ENCODE measurements at places on chromosomes 3 and 15.

- DNase-seq = no peak
Measured at GRCh38 chr3:38030126-38031021, 932 bp upstream of the PLCD1 start.

DNA sequence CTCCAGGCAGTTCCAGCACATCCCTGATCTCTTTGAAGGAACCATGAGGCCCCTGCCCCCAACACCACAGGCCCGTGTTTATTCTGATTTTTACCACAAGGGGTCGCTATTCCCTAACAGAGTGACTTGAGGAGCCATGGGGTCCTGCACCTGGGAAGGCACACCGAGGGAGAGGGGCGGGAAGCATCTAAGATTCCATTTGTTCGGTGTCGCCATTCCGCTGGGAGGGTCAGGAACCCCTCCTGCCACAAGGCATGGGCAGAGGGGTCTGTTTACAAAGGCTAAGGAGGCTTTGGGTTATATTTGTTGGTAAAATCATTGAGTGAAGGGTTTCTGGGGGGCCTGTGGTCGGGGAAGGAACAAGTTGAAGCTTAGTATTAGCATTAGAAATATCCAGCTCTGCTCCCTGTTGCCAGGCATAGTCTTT, 77.1 kb downstream of the WDR76 start:
- DNase-seq = no peak

DNA sequence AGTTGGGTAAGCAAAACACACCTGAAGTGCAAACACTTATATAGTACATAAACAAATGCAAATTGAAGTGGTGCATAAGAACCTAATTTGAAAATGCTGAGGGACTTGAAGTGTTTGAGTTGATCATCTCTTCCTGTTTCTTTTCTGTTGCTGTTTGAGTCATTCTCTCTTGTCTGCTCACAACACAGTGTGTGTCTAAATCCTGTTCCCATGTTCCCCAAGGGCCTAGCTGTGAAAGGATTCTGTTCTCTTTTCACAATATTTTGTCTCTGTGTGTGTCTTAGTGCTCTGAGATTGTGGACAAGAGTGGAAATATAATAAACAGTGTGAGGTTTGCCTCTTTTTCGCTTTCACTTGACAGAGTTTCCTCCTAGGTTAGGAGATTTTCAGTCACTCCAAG, 6.1 kb downstream of the CD96 start:
- no peak for DNase-seq

- DNase-seq = no peak
Measured at GRCh38 chr3:30893678-30894325, 659 bp downstream of the GADL1 start.

- DNase-seq = no peak
Measured at GRCh38 chr15:41333026-41333562, 413 bp downstream of the NUSAP1 start.

DNA sequence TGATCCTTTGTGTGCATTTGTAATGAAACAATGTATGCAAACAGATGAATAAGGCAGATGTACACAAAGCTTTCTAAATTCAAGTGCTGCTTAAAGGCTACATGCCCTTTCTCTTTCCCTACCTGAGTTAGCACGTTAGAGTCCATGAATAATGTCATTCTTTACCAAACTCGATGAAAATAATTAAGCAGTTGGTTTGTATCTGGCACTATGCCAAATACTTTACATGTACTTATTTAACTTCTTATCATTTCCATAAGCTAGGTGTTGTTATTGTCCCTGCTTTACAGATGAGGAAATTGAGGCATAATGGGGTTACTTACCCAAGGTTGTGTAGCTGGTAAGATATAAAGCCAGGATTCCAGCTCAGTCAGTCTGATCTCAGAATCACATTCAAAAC, 2.4 kb downstream of the GPR171 start:
- no peak for DNase-seq

DNA sequence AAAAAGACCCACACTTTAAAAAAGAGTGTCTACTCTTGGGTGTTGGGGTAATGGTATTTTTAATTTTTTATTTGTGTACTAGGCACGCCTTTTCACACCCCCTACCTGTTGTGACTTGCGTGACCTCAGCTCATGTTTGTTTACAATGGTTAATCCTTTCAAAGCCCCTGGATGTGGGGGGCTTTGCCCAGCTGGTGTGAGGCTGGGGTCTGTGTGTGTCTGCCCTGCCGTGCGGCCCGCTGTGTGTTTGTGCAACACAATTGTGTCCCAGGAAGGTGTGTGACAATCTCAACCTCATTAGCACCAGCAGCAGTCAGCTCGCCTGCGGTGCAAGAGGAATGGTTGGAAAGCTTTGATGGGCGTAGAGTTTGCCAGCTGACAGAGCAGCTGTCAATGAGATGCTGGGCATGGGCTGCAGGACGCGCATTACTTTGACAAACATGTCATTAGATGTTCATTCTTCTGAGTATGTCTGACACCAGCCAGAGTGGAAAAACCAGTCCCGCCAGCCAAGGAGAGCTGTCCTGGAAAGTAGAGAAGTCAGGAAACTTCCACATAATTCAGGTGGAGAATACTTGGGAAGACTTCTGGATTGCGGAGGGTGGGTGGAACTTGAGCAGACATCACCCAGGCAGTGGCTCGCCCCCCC, 9.6 kb downstream of the LRRK1 start:
- no peak for DNase-seq

GRCh38 chr3:16300881-16301359, 35.9 kb downstream of the OXNAD1 start:
- no peak for DNase-seq

DNA sequence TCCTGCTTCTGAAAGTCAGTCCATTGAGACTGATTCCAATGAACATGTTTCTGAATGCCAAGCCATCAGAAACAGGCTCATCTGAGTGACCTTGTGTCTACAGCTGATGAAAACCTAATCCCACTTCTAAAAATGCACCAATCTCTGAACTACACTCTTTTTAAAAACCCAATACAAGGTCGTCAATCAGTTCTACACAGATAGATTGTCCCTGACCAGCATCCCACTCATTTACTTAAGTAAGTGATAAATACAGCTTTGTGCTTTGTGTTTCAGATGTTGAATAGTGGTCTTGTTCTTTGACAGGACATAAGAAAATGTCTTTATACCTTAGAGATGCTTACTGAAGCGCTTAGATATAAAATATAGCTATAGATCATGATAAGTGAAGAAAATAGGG, 20.2 kb upstream of the SCG3 start:
- DNase-seq = no peak

- no peak for DNase-seq
Measured at GRCh38 chr3:169613895-169614294, 49.6 kb downstream of the MECOM start.

- no peak for DNase-seq
Measured at GRCh38 chr15:92749216-92749615, 93.6 kb upstream of the FAM174B start.

GRCh38 chr3:195015021-195015420, 255.9 kb downstream of the XXYLT1 start:
- no peak for DNase-seq

GRCh38 chr3:118075873-118076272, 958.8 kb downstream of the IGSF11 start:
- DNase-seq = no peak

GRCh38 chr3:101166150-101166549, 154.2 kb downstream of the IMPG2 start:
- no peak for DNase-seq

DNA sequence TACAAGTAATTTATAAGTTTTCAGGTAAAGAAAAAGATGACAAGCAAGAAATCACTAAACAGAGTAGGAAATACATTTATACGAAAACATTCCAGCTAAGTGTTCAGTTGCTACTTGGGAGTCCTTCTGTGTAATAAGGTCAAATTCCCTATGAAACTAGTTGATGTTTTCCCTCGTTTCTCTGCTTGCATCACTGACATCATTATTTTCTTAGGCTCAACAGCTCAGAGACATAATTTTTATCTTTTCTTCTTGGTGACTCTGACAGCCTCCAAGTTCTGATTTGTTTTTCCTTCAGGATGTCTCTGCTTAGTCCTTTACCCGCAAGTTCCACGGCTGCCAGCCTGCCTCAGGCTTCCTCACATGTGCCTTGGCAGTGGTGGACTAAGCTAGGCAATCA, 173.6 kb downstream of the P3H2 start:
- no peak for DNase-seq

GRCh38 chr3:195555110-195555509, 12.0 kb upstream of the PPP1R2 start:
- DNase-seq = no peak

- DNase-seq = no peak
Measured at GRCh38 chr3:64216274-64217147, 8.8 kb downstream of the PRICKLE2 start.

- no peak for DNase-seq
Measured at GRCh38 chr3:32866533-32866932, 48.7 kb downstream of the TRIM71 start.

GRCh38 chr3:128487813-128488635, 5.0 kb downstream of the GATA2 start:
- no peak for DNase-seq

GRCh38 chr15:58014040-58014439, 51.5 kb downstream of the ALDH1A2 start:
- DNase-seq = no peak

DNA sequence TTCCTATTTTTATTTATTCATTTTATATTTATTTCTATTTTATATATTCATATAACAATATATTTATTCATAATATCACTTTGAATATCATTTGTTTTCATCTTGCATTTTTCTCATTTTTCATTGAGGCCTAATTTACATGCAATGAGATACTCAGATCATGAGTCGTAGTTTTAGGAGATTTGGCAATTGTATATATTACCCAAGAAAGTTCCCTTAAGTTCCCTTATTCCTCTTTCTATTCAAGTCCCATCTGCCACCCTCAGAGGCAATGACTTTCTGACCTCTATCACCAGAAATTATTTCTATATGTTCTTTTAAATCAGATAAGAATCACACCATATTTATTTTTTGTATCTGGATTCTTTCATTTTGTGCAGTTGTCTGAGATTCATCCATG, 329.1 kb upstream of the TPRG1 start:
- DNase-seq = no peak

DNA sequence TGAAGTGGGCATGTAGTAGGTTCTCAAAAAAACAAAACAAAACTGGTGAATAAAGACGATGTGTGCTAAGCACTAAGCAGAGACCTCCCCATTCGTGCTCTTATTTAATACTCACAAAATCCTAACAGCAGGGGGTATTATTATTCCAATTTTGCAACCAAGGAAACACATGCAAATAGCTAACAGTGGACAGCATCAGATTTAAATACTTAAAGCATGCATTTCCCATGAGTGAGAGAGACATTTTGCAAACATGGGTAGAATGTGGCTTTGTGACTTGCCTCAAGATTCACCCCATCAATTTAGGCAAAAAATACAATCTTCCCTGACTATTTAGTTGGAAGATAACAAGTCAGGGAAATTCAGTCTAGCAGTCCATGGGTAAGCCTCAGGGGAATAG, 946.2 kb upstream of the CFAP20DC start:
- DNase-seq = no peak

DNA sequence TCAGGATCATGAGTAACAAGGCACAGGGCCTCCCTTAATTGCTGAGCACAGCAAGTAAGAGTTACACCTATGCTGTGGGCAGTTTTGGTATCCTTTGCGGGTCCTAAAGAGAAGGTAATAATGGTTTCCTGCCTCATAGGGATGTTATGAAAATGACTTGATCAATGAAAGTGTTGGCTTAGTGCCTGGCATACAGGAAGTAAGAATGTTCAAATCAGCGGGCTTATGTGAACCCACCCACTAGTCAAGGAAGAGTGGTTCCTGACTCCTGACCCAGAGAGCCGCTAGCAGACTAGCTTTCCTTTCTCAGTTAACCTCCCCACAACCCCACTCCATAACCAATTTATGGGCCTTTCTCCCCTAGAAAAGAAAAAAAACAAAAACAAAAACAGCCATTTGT, 5.2 kb upstream of the ADAMTS9 start:
- no peak for DNase-seq

DNA sequence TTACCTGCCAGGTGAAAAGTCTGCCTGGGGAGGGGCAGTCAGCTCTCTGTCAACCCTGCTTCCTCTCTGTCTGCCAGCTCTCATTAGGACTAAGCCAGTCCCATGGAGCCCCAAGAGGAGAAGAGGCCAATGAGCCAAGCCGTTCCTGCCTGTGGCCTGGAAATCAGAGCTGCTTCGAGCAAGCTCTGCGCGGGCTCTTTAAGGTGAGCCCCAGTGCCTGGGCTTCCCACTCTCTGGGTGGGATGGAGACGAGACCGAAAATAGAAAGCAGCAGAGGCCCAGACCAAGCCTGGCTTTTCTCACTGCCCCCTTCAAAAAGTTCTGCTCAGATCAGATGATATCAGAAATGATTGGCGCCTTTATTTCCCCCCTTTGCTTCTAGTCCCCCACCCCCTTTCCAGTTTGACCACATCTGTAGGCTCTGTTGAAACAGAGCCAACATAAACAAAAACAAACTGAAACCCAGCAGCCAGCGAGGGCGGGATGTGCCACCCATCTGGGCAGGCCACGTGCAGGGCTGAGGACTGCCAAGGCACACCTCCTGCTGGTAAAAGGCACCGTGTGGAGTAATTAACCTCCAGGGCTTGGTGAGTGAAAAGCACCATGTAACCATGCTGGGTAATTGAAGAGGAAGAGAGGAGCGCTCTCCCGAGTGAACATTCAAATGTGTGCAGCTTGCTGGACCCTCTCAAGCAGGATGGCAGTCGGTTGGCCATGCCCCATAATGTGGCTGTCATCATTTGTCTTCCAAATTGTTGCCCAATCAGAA, 471.0 kb upstream of the PROK2 start:
- DNase-seq = no peak

- no peak for DNase-seq
Measured at GRCh38 chr15:66789029-66790025, 87.3 kb downstream of the SMAD6 start.

GRCh38 chr15:77964193-77964592, 113.3 kb downstream of the TBC1D2B start:
- DNase-seq = no peak

GRCh38 chr3:193347521-193348501, 30.7 kb downstream of the ATP13A5 start:
- no peak for DNase-seq

- no peak for DNase-seq
Measured at GRCh38 chr3:120212505-120212904, 72.5 kb downstream of the GPR156 start.

GRCh38 chr3:10408680-10409079, 87.8 kb upstream of the SEC13 start:
- DNase-seq = no peak

- no peak for DNase-seq
Measured at GRCh38 chr3:13178107-13178506, 104.9 kb upstream of the IQSEC1 start.

- no peak for DNase-seq
Measured at GRCh38 chr3:49377483-49377882, 19.3 kb upstream of the GPX1 start.

DNA sequence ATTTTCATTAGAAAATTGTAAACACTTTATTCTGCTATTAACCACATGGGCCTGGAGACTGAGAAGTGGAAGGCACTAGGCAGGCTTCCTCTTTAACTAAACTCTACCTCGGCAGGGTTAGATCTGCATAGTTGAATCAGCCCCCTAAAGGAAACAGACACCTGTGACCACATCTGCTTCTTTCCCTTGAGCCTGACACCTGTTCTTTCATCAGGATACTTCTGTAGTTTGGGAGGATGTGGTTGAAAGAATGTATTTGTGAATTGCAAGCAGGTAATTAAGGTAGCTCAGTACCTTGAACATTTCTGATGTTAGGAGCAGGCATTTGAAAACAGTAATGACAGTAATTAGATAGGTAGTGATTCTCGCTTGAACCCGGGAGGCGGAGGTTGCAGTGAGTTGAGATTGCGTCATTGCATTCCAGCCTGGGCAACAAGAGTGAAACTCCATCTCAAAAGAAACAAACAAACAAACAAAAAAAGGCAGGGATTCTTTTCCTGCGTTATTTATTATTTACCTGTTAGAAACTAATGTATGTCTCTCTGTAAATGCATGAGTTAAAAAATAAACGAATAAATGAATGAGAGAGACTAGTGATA, 468.5 kb downstream of the NLGN1 start:
- DNase-seq = no peak

Measured in right renal cortex interstitium (tissue), 3 donors.